ENCODE measurements at places on chromosomes 2 and 18.
A peak's percentile ranks its signal among the peaks of the same experiment; 100 is the strongest.

DNA sequence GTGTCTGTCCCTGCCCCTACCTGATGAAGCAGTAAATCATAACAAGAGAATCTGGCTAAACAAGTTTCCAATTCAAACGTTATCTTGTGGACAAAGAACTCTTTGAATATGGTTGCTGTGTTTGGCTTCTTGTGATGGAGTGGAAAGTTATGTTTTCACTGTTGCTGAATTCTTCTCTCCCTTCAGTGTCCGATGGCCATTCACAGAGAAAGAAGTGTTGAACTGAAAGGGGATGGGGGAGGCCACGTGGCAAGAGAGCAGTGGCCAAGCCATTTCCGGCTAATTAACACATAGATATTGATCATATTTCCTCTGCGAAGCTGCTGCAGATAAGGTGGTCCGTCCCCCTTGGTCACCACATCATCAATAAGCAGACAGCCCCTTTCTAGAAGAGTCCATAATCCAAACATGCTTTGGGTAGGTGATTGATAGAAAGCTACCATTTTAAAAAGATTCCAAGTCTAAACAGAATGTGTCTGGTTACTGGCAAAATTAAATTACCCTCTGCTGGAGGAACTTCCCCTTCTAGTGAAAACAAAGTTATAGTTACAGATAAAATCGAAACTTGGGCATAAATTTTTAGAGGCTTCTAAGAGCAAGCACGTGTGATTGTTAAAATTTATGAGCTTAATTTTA lies 36.9 kb upstream of the FZD7 start:
- no peak for DNase-seq

DNA sequence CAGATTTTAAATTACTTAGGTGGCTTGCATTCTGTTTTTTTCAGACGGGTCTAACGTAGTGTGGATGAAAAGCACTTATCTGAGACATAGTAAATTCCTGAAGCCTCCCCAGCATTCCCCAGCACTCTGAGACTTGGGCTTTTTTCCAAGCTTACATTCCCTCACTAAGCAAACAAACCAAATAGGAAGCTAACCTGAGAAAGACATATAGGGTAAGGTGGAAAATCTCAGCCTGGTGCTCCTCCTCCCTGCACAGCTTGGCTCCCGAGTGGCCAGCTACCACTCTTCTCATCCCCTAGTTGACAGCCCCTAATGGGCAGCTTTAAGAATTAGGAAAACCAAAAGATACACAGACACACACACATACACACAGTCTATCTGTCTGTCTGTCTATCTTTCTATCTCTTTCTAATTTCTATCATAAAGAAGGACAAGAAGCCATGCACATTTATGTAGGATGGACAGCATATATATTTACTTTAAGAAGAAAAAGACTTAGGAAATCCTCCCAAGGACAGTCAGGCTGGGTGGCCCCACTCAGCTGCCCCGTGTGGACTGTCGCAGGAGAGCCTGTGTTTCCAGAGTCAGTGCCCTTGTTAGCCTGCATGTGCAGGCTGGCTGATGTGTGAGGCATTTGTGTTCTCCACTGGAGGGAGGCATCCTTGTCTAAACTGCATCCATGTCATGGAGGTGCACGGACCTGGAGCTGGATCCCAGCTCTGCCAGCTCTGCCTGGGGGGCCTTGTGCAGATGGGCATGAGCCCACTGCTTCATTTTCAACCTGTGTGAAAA lies 8.2 kb downstream of the CNNM3 start:
- DNase-seq: no peak

DNA sequence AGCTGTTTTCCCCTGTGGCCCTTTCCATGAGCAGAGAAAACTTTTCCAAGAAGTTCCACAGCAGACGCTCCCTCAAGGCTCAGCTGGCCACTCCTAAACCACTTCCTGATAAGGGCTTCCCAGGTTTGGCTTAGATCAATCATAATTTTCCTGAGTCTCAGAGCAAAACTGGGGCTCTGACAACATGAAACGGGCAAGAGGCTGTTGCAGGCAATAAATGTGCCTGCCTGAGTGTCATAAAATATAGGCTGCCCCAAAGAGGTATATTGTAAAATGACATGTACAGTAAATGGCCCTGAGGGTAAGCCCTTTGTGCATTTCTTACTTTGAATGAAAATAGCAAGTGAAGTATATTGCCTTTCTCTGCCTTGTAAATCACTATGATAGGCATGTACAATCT lies 105.6 kb upstream of the UXS1 start:
- DNase-seq: no peak

DNA sequence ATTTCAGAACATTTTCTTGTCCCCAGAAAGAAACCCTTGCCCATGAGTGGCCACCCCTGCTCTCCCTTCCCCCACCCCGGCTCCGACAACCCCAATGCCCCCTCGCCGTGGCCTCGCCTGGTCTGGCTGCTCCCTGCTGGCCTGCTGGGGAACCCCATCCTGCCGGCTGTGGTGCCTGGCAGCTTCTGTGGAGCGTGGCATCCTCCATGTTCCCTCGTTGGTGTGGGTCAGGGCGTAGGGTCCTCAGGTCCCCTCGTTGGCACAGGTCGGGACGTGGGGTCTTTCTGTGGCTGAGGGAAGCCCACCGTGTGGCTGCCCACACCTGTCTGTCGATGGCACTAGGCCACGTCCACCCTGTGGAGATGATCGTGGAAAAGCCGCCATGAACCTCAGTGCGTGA lies 61.9 kb downstream of the NFATC1 start:
- no peak for DNase-seq

GRCh38 chr18:11902522-11903292 lies 5.4 kb downstream of the MPPE1 start:
- DNase-seq: no peak

- DNase-seq: no peak
Observed at GRCh38 chr2:218970894-218971293, 11.4 kb downstream of the CDK5R2 start.

DNA sequence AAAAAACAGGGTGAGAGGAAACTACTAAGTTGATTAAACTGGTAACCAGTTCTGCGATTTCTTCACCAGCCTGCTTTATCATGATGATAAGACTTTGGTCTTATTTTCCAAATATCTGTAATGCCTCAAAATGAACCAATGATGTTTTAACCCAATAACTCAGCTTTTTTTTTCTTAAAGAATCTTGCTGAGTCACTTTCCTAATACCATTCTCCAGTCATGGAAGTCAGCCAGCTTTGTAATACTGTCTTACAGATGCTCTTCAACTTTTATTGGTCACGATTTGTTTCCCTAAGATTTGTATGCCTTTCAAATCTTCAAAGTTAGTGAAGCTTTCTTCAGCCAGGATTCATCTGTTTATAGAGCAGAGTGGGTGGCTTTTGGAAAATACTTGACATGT lies 47.7 kb upstream of the SMIM21 start:
- DNase-seq: no peak

DNA sequence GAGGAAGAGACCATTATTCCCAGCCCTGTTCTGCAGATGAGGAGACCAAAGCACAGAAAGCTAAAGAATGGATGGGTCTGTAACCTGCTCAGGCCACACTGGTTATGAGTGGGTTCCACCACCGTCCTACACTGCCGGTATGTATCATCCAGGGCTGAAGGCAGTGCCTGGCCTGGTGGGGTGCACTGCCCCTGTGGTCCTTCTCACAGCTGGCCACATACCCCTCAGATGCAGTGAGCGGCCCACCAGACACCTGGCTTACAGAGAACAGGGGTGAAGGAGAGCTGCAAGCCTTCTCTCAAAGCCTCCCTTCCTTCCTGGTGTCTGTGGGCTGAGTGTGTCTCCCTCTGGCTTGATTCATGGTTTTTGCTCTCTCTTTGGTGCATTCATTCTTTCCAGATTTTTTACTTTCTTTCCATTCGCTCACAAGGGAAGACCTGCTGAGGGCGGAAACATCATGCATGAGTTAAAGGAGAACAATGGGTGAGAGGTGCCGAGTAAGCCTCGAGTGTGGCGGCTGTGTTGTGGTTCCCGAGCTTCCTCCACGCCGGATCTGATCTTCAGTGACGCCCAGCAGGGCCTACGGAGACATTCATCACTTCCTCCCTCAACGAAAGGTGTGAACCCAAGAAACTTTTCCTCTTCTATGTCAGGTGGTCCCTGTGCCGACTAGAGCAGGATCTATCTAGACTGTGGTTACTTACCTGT lies 62.1 kb upstream of the REL start:
- peak; percentile 86 for DNase-seq

- DNase-seq: no peak
Observed at GRCh38 chr18:38572554-38573111, 1007.0 kb upstream of the CELF4 start.

GRCh38 chr18:13463526-13464210 lies 245.1 kb downstream of the LDLRAD4 start:
- no peak for DNase-seq

DNA sequence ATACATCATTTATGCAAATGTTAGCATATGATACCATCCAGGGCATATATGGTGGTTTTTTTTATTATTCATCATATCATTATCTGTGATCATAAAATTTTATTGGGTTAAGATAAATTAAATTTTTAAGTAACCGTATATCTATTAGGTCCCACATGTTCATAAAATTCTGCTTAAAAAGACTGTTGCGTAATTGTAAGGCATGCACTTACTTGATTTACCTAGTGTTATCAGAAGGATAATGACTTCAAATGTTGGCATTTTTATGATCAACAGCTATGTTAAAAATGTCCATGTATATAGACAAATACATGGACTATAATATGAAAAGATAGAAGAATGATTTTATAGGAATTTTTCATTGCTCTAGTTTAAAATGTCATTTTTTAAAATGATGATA lies 1625.5 kb upstream of the CELF4 start:
- DNase-seq: no peak

DNA sequence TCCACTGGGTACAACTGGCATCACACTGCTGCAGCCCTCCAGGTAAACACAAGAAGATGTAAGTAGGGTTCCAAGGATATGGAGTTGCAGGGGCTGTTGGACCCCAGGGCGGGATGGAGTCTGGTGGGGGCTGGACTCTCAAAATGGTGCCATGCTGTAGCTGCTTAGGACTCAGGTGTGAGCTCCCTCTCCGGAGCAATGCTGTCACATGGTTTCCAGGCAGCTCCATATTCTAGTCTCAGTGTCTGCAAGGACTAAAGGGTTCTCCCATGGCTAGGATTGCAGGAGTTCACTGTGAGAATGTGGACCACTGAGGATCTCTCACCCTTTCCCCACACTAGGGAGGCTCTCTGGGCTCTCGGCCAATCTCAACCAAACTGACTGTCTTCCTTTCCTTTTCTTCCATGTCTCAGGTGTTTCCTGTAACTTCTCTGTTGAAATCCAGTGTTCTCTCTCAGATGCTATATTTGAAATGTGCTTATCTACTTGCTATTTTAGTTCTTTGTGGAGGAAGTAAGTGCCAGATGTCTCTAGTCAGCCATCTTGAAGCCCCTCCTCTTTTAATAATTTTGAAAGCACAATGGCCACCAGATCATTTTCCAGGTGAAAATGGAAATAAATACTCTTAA lies 57.6 kb downstream of the CCNT2 start:
- DNase-seq: no peak

DNA sequence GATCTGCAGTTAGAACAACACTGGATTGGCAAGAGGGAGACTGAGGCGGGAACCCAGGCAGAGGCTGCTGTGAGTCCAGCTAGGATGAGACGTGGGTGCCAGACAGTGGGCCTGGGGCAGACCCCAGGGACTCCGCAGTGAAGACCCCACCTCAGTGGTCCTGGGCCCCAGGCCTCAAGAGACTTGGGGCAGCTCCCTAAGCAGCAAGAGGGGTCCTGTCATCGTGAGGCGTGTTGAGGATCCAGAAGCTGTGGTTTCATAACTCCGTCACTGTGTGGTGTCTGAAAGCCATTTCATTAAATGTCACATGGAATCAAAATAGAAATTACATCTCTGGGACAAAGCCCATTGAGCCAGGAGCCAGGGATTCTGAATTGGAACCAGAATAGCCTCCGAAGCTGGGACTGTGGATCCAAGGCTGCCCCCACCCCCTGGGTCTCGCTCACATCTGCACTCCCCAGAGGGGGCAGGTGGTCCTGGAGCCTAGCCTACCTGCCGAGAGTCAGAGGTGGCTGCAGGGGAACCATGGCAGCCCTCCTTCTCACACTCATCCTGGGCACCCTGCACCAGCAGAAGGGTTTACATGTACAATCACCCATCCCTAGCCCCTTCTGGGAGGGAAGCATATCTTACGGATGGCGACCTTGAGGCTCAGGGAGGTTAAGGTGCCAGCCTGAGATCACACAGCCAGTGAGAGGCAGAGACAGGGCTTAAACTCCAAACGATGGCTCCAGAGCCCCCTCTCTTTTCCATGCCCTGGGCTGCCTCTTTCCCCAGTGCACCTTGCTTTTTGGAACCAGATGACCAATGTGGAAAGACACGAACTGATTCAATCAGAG lies 23.2 kb downstream of the RRM2 start:
- DNase-seq: no peak

DNA sequence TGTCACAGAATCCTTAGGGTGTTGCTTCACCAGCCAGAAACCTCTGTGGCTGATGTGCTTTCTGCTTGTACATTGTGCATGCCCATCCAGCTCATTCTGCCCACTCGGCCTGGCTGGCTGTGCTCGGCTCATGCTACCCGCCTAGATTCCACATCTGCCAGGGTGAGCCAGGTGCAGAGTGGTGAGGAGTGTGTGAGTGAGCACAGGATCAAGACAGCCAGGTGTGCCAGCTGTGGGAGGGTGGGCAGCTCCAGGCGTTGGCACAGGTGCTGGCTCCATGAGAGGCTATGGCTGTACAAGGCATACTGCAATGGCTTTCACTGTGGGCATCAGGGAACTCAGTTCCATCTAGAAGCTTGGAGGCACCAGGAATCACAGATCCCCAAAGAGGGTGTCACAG lies 1321.8 kb upstream of the CRIM1 start:
- no peak for DNase-seq

GRCh38 chr2:28463893-28464292 lies 32.0 kb upstream of the PLB1 start:
- no peak for DNase-seq

DNA sequence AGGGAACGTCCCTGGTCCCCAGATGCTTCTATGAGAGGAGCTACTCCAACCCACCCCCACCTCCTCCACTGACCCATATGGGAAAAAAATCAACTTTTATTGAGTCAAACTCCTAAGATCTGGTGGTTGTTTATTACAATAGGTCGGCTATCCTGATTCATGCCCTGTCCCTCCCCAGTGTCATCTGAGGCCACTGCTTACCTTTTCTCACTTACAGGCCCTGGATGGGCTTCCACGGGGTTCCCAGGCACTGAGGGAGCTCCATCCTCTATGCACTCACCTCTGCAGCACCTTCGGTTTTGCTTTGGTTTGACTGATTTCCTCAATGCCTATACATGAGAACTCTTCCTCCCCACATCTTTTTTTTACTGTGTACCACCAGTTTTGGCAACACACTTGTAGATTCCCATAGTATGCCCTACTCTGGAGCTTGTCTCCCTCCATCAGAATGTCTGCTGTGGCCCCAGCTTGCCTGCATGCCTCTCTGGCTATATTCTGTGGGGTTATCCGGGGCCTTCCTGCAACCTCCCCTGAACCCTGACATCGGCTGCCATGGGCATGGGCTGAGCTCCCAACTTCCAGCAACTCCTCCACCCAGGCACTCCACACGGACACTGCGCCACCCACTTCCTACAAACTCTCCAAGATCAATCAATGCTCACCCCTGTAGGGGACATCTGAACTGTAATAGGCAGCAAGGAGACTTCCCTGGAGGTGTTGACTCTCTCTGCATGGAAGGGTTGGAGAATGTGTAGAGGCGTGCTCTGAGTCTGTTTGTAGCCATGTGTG lies 236.1 kb downstream of the VAPA start:
- DNase-seq: no peak
